Progenitor cell of endocrine pancreas (in vitro differentiated cells): ENCODE measurements at places on chromosomes 11 and 22. TPM values are rescaled to one million over a fixed set of nuclear protein-coding genes. Genes with fewer than 3 reads are reported as not detected.
A peak's percentile ranks its signal among the peaks of the same experiment; 100 is the strongest.

DNA sequence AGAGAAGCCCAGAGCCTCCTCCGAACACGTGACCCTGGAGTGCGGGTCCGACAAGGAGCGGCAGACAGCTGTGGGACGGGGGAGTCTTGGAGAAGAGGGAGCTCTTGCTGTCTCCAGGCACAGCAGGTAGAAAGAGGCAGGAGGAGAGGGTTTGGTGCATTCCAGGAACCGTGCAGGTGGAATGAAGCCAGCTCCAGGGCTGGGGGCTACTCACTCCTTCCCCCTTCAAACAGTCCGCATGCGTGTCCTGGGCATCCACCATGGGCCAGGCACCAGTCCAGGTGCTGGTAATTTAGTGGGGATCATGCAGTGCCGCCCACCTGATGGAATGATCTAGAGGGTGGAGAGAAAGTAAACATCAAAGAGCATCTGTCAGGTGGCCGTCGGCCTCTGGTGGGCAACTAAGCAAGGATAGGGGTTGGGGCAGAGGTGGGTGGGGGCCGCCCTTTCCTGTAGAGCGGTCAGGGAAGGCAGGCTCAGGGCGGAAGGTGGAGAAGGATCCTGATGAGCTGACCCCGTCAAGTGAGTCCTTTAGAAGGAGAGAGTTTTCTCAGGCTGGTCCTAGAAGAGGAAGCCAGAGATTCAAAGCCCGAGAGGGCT lies 850.0 kb downstream of the TBC1D22A start:
- no peaks in the 10 kb centered on the region for H3K27me3 ChIP-seq
- no peaks in the 10 kb centered on the region for H3K4me1 ChIP-seq
- DNase-seq: no peak
- no peak overlapping the region for H3K4me3 ChIP-seq

DNA sequence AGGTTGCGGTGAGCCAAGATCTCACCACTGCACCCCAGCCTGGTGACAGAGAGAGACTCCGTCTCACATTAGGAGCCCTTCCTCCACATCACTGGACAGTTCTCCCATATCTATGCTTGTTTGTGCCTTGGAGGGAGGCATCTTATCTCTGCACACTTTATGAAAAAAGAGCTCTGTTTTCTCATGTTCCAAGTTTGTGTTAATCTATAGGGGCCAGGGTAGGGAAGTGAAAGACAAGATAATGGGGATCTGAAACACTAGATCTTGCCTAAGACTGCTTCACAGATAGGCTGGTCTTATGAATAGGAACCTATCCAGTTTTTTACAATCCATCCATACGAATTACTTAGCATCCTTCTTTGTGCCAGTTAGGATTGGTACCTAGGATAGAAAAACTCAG lies 17.1 kb downstream of the OR6Q1 start:
- H3K4me3 ChIP-seq: no peak overlapping the region
- no peak overlapping the region for H3K27ac ChIP-seq
- no peaks in the 10 kb centered on the region for H3K27me3 ChIP-seq
- DNase-seq: no peak
- peaks cover 12% of the 10 kb centered on the region for H3K4me1 ChIP-seq
- H3K36me3 ChIP-seq: peaks cover 4% of the 10 kb centered on the region

- H3K4me1 ChIP-seq: no peaks in the 10 kb centered on the region
- H3K4me3 ChIP-seq: no peak overlapping the region
- H3K27me3 ChIP-seq: no peaks in the 10 kb centered on the region
- peaks cover 10% of the 10 kb centered on the region for H3K36me3 ChIP-seq
- DNase-seq: no peak
- no peak overlapping the region for H3K27ac ChIP-seq
These were observed 12.2 kb downstream of the SFI1 start for GRCh38 chr22:31508536-31508935.

DNA sequence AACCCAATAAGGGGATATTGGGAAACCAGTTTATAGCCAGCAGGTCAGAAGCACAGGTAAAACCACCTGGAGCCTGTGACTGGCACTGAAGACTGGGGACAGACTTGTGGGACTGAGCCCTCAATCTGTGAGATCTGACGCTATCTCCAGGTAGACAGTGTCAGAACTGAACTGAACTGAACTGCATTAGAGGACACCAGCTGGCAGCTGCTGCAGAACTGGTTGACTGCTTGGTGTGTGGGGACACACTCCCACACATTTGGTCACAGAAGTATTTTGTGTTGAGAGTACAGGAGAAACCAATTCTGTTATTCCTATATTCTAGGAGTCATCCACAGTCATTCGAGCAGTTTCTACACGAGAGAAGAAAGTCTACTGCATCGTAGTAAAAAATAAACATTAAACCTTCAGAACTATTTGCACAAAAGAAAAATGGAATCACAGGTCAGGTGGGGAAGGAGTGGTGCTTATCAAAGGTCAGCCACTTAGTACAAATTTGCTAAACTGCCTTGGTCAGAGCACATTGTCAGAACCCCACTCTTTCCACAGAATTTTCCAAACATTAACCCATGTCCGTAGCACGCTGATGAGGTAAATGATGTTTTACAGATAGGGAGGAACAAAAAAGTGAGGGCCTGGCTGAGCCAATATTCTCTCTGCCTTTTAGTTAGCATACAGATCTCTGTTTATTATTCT lies 77.2 kb downstream of the SIK3 start:
- H3K4me1 ChIP-seq: peaks cover 51% of the 10 kb centered on the region
- H3K36me3 ChIP-seq: peaks cover 3% of the 10 kb centered on the region

DNA sequence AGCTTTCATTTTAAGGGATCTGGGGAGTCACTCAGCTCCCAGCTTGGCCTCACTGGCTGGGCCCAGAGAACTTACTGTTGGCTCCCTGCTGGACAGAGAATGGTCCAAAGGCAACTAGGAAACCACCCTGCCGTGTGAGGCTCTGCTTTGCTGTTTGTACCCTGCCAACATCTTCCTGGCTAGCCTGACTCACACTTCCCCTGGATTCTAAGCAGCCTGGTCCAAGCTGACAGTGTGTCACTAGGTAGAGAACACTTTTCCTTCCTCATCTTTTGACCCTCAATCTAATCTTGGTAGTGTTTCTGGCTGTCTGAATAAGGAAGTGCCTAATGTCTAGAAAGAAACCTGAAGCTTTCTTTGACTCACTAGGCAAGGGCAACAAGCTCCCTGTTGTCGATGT lies 76.7 kb downstream of the FAR1 start:
- no peak overlapping the region for H3K4me3 ChIP-seq
- peaks cover 18% of the 10 kb centered on the region for H3K27me3 ChIP-seq
- H3K4me1 ChIP-seq: no peaks in the 10 kb centered on the region
- H3K27ac ChIP-seq: no peak overlapping the region
- no peaks in the 10 kb centered on the region for H3K36me3 ChIP-seq

DNA sequence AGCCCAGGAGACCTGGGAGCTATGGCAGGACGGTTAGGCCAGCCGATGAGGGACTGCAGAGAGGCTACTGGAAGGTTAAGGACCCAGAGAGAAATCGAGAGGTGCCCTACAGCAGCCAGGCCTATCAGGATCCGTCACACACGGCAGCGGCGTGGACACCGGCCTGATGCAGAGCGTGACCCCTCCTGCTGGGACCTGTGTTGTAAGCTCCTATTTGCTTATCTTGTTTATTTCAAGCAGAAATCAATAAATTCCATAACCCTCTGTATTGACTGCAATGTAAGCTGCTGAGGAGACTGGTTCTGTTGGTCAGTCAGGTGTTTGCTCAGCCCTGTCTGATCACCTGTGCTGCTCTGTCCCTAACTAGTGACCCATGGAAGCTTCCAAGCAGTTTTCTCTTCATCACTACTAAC lies 39.9 kb downstream of the PPP2R1B start:
- H3K4me3 ChIP-seq: no peak overlapping the region
- no peaks in the 10 kb centered on the region for H3K27me3 ChIP-seq
- H3K4me1 ChIP-seq: peaks cover 50% of the 10 kb centered on the region
- peak overlapping the region; percentile 93 for H3K27ac ChIP-seq
- DNase-seq: no peak

- H3K27me3 ChIP-seq: no peaks in the 10 kb centered on the region
- peak overlapping the region; percentile 47 for H3K4me3 ChIP-seq
- H3K27ac ChIP-seq: peak overlapping the region; percentile 97
- no peak for DNase-seq
These were observed 17.4 kb downstream of the ZBTB16 start for GRCh38 chr11:114076921-114077331.

DNA sequence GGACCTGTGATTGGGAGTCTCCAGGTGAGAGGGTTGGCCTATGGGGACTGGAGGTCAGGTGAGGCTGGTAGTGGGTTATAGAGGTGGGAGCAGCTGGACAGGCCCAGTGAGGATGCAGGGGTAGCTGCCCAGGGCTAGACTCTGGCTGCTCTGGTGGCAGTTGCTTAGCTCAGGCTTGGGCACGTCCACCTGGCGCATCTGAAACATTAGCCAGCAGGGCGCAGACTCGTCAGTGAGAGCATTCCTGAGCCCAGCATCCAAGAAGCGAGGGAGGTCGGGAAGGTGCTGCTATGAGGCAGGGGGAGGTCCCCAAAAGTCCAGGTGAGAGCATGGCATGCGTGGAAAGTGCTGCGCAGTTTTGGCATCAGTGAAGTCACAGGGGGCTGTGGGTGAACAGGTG lies 3.5 kb upstream of the GGT1 start:
- DNase-seq: no peak
- no peaks in the 10 kb centered on the region for H3K36me3 ChIP-seq
- no peaks in the 10 kb centered on the region for H3K27me3 ChIP-seq
- peaks cover 12% of the 10 kb centered on the region for H3K4me1 ChIP-seq
- H3K4me3 ChIP-seq: no peak overlapping the region
- no peak overlapping the region for H3K27ac ChIP-seq

DNA sequence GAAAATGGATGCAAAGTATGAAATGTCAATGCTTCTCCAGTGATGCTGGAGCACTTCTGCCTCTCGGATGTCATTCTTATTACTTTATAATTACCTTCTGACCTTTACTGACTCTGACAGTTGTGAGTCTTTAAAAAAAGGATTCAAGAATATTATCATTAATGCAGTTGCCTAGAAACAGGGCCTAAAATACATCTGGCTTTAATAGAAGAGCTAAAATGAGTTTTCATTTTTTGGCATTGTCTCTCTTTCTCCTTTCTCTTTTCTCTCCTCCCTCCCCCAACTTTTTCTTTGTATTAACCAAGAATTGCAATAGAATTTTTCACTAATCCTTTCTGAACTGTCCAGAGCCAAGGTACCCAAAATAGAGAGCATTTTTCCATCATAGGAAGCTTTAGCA lies 45.9 kb downstream of the FDX1 start:
- DNase-seq: no peak
- no peaks in the 10 kb centered on the region for H3K4me1 ChIP-seq
- no peak overlapping the region for H3K27ac ChIP-seq
- H3K4me3 ChIP-seq: no peak overlapping the region

DNA sequence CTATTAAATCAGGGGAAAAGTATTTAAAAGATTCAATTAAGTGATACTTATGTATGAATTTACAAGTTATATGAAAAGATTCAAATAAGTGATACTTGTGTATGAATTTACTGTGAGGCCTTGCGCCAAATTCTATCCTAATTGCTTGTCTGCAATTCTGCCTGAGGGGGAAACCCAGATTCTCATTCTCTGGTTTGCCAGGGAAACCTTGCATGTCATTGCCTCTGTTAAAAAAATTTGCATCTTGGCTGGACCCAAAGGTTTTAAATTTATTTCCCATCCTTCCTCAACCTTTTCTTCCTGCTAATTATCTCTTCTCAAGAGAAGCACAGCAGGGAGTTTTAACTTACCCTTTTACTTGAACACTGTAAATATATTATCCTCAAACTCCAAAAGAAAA lies 13.8 kb downstream of the OLFML1 start:
- H3K4me1 ChIP-seq: peaks cover 8% of the 10 kb centered on the region
- no peak overlapping the region for H3K27ac ChIP-seq
- H3K4me3 ChIP-seq: no peak overlapping the region
- DNase-seq: no peak

DNA sequence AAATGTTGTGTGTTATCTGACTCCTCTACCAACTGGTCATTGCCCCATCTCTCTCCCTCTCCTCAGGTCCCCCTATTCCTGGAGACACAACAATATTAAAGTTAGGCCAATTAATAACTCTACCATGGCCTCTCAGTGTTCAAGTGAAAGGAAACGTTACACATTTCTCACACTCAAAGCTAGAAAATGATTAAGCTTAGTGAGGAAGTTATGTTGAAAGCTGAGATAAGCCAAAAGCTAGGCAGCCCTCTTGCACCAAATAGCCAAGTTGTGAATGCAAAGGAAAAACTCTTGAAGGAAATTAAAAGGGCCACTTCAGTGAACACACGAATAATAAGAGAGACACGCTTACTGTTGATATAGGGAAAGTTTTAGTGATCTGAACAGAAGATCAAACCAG lies 6.9 kb downstream of the DLG2 start:
- H3K27ac ChIP-seq: no peak overlapping the region
- DNase-seq: no peak
- no peaks in the 10 kb centered on the region for H3K4me1 ChIP-seq
- no peaks in the 10 kb centered on the region for H3K36me3 ChIP-seq

DNA sequence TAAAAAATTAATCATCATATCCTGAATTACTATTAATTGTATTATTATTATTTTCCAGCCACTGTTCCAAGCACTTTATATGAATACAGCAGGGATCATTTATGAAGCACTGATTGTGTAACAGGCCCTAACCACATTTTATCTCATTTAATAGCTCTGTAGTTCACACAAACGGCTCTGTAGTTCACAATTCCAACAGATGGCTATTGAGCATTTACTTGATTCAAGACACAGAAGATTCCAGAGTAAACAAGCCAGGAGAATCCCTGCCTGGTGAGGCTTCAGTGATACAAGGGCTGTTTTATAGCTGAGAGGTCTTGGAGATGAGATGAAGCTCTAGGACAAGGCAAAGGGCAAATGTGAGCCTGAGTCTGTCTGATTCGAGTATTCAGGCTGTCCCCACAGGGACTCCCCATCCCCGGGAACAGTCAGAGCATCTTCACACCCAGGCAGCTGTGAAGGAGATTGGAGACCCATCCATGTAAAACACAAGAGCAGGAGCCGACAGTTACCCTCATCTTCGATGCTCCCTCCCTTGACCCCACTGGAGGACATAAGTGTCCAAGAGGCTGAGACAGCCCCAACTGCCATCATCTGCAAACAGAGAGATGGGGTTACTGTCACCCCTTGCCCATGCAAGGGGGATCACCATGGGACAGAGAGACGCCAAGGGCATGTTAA lies 222.5 kb downstream of the MN1 start:
- no peaks in the 10 kb centered on the region for H3K36me3 ChIP-seq
- H3K4me3 ChIP-seq: no peak overlapping the region
- no peak overlapping the region for H3K27ac ChIP-seq

GRCh38 chr11:118436639-118437207 lies 431 bp downstream of the KMT2A start:
- peak overlapping the region; percentile 92 for H3K4me3 ChIP-seq
- H3K27me3 ChIP-seq: no peaks in the 10 kb centered on the region
- no peak for DNase-seq

GRCh38 chr11:125926682-125927081 lies 19.2 kb upstream of the VSIG10L2 start:
- no peak for DNase-seq
- no peaks in the 10 kb centered on the region for H3K36me3 ChIP-seq
- H3K4me1 ChIP-seq: peaks cover 5% of the 10 kb centered on the region
- peaks cover 6% of the 10 kb centered on the region for H3K27me3 ChIP-seq

GRCh38 chr11:72066855-72067254 lies 13.5 kb downstream of the NUMA1 start:
- no peaks in the 10 kb centered on the region for H3K27me3 ChIP-seq
- H3K27ac ChIP-seq: no peak overlapping the region
- H3K4me1 ChIP-seq: peaks cover 3% of the 10 kb centered on the region
- H3K4me3 ChIP-seq: no peak overlapping the region

Gene VEGFB
- total RNA-seq: 66.1 and 68.2 TPM in 2 replicates

Gene SPTBN2
- total RNA-seq: 54.0 and 55.0 TPM in 2 replicates

Gene SOX10
- total RNA-seq: 0.95 and 1.3 TPM in 2 replicates

Gene ST13
- 372 and 374 TPM in 2 replicates for total RNA-seq

Gene ZP1
- not detected in 2 replicates for total RNA-seq

Gene C11orf91
- total RNA-seq: 0.69 and 1.1 TPM in 2 replicates

Gene PLAAT5
- 27.1 and 32.6 TPM in 2 replicates for total RNA-seq

Gene OR51E2
- total RNA-seq: not detected in 2 replicates

Gene C11orf65
- 0.42 and 0.67 TPM in 2 replicates for total RNA-seq
